Hematopoietic multipotent progenitor cell treated with erythropoietin and hydrocortisone succinate and interleukin-3 and kit ligand, for 6 days (in vitro differentiated cells): ENCODE measurements at places on chromosomes 2 and 18.

DNA sequence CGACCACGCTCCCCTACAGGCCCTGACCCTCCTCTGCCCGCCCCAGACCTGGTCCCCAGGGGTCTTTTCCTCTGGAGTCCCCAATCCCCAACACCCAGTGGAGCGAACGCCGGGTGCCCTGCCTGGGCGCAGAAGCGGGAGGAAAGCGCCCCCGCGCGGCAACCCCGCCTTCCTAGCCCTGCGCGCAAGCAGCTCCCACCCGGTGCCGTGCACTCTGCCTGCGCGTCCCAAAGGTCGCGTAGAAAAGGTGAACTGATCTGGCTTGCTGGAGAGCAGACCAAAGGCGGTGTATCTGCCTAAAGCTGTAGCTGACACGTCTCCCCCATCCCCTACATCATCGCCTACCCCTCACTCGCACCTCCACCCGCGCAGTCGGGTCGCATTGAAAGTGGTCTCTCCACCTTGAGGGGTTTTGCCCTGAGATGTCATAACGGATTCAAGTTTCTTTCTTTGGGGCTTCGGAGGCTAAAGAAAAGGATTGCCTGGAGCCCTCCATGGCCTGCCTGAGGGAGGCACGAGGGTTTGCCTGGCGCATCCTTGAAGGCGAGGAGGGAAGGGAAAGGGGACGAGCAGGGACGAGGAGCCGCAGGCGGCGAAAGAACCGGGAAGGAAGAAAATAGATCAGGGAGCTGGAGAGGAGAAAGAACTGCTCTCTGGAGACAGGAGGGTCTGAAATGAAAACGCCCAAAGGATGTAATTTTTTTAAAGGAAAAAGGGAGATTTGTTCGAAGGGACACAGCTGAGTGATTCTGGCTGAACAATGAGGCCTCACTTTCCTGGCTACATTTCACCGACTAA, 5.8 kb downstream of the GAD1 start:
- peak; percentile 66 for DNase-seq

GRCh38 chr2:153163055-153163454, 315.5 kb downstream of the RPRM start:
- peak; percentile 52 for DNase-seq

GRCh38 chr2:16624436-16624780, 41.2 kb downstream of the CYRIA start:
- DNase-seq, result no peak

DNA sequence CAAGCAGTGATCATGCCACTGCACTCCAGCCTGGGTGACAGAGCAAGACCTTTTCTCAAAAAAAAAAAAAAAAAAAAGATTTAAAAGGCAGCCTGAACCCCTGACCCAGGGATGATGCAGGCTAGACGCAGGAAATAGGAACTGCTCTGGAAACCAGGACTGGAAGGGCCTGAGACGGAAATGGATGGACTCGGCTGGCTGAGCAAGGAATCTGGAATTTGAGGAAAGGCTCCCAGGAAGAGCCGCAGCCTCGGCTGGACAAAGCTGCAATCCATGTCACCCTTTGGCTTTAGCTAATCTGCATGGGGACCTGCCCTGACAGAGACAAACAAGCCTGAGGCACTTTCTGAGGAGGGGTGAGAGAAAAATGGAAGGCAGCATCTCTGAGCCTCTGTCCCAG, 55.0 kb upstream of the DAPL1 start:
- DNase-seq, result no peak

DNA sequence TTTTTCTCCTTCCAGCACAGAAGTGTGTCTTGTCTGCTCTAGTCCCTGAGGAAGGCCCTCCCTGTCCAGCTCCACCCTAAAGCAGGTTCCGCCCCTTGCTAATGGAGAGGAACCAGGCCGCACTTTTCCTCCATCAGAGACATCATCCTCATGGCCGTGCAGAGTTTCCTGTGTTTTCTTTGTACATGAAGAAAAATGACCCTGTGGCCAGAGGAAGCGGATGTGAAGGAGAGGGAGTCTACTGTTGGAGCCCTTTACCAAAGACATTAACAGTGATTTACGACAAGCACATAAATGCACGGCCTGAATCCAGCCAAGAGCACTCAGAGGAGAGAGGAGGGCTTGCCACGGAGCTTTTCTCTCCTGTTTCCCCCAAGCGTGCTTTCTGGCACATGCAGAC, 109.5 kb downstream of the RNF144A start:
- DNase-seq, result no peak

- no peak for DNase-seq
Observed at GRCh38 chr2:107984707-107985106, 1.6 kb upstream of the SLC5A7 start.

GRCh38 chr2:197813093-197813787, 8.8 kb downstream of the PLCL1 start:
- peak; percentile 52 for DNase-seq

DNA sequence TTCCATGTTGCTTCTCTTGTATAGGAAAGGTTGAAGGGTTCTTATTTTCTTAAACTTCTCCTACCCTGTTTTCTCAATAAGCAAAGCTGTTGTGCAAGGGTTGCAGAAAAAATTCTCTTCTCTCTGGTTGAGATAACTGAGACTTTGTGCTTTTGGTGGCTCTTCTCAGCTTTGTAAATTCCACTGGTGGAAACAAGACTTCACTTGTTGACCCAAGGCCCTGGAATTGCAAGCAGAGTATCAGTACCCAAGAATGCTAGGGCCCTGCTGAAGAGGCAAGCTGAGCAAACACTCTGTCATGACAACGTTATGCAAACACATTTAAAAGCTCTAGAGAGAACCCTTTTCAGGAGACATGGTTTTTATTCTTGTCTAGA, 294.7 kb upstream of the EPAS1 start:
- no peak for DNase-seq

- no peak for DNase-seq
Observed at GRCh38 chr2:200620606-200621390, 35.0 kb downstream of the AOX1 start.

DNA sequence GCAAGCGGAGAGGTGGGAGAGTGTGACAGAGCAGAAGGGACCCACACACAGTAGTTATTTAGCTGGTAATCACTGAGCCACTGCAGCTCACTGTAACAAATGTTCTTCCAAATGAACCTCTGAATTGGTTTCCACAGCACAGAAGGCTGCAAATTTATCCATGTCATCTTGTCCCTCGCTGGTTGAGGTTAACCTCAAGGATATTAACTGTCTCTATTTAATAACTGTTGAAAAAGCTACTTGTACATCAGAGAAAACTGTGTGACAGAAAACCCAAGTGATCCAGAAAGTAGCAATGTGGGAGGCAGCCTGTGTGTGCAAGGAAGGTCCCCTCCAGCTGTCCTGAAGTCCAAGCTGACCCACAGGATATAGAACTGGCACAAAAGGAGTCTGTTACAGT, 153.6 kb downstream of the DSEL start:
- DNase-seq, result no peak

DNA sequence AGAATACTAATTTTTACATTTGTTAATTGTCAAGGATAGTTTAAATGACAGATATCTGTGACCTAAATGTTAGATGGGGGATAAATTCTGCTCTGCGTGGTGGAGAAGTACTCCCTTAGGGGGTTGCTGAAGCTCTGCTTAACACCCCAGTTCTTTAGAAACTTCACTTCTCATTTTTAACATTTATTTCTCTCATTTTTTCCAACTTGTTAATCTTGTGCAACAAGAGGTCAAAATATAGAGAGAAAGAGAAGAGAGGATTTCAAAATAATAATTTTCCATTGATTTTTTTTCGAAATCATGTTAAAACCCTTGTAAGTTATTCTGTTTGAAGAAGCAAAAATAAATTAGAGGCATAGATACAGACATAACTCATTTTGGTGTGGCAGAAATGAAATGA, 61.3 kb upstream of the SLC8A1 start:
- DNase-seq, result peak; percentile 14
